Right renal pelvis (tissue), 4 donors: ENCODE measurements at places on chromosomes 7 and 10. TPM values are rescaled to one million over a fixed set of nuclear protein-coding genes. Genes with fewer than 3 reads are reported as not detected.

- DNase-seq = no peak
Measured at GRCh38 chr10:122981066-122981464, 864 bp downstream of the PSTK start.

- no peak for DNase-seq
Measured at GRCh38 chr10:73228247-73228646, 18.8 kb downstream of the DNAJC9 start.

DNA sequence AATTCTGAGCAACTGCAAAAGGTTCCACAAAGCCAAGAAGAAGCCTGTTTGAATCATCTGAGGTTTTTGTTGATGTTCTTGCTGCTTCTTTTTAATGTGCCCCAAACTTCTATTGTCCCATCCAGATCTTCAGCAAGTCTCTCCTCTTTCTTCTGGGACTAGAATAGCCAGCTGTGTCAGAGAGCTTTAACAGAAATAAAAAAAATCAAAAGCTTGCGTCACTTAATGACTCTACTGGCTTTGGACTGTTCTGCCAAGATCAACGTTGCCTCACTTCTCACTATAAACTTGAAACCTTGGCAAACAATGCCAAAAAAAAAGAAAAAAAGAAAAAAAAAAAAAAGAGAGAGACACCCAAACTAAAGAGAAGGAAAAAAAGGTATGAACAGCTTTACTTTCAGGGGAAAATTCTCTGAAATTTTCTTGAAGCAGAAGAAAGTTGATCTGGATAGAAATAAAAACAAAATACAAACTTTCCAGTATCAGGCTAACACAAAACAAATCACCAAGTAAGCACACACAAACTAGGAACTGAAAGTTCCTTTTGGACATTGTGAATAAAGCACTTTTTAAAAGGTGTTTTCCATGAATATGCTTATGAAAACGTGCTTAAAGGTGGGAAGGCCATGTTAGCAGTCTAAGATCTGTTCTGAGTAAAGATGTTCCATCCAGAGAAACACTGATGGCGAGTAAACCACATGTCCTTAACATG lies 14.8 kb downstream of the USP54 start:
- no peak for DNase-seq

Gene AKR1C3
- 71.1 TPM for polyA plus RNA-seq

Gene MGAM2
- 0.83 TPM for polyA plus RNA-seq

DNA sequence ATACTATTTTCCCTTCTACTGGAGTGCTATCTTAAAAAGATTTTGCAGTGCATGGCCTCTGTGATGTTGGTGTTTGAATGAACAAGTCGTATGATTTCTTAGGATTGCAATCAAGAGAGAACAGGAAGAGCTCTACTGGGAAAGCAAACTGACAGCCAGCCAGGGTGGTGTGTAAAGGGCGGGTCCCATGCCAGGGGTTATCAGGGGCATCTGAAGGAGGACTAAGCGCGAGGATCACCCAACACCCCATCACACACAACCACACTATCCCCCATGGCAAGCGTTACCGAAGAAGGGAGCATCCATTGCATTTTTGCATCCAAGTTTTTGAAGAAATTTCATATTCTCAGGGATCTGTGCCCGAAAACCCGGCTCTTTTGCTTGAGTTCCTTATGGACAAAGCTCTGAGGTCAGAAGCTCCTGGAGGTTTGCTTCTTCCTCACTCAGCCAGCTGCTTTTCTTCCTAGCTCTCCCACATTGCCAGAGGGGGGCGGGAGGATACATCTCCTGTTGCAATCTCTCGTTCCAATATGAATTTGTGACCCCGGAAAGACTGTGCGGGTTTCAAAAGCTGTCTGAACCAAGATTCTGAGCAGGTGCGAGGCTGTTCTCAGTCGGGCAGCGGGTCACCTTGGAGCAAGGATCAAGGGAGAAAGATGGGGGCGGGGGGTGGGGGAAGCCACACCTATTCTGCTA lies 5.2 kb downstream of the NEUROD6 start:
- DNase-seq = no peak

Gene CYP3A4
- polyA plus RNA-seq = 0.21 TPM

GRCh38 chr7:64849250-64849923 lies 53.7 kb upstream of the ZNF273 start:
- no peak for DNase-seq

Gene HMX2
- polyA plus RNA-seq = 1.3 TPM

DNA sequence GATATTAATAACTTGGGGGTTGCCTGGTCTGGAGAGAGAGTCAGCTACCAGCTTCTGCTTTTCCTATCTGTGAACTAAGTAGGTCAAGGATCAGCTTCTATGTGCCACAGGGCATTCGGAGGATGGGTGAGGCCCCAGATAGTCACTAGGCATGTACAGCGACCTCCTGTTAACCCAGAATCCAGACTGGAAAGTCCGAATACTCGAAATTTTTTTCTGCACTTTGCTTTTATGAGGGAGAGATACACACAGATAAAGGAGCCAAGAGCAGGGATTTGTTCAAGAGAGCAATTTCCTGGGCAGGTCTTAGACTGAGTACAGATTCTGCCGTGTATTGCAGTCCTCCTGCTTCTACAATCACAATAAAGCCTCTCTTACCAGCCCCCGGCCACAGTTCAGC lies 54.2 kb downstream of the EMX2 start:
- no peak for DNase-seq

GRCh38 chr10:24384954-24385353 lies 176.0 kb downstream of the KIAA1217 start:
- no peak for DNase-seq

Gene RHOBTB1
- 80.5 TPM for polyA plus RNA-seq

Gene CUL1
- 61.8 TPM for polyA plus RNA-seq

Gene SEMA4G
- 43.1 TPM for polyA plus RNA-seq

GRCh38 chr10:79266543-79267312 lies 80.5 kb upstream of the PPIF start:
- DNase-seq = no peak

Gene LIPM
- not detected for polyA plus RNA-seq

Gene NPSR1
- not detected for polyA plus RNA-seq

DNA sequence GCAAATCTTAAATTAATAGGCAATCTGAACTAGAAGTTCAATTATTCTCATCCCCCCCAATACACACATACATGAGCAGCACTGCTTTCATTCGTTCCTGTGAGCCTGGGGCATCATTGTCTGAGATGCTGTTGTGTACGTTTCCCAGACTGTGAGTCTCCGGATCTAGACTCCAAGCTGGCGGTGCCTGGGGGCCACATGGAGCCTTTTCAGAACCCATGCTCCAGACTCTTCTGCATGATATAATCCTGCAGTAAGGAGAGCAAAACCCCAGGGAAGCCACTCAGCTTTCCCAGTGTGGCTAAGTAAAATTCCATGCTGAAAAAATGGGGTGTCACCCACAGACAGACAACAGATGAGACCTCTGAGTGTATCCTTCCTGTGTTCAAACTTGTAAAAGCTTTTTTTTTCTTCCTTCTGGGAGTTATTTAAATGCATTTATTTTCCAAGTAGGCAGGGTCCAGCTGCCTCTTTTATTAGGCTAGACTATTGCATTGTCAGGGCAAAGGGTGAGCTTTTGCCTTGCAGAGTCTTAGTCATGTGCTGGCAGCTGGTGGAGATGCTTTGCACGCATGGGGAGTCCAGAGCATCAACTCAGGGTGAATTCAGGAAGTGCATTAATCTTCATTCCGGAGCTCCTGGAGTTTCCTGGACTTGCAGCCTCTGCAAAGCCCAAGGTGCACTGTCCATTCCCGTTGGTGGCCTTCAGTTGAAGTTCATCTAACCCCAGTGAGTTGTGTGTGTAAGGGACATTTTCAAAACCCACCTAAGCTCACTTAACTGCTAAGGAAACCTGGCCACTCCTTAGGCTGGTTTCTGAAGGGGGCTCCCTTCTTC lies 185.7 kb upstream of the ADO start:
- DNase-seq = no peak

GRCh38 chr10:102741726-102742237 lies 2.0 kb upstream of the WBP1L start:
- no peak for DNase-seq

Gene DIP2C
- 19.6 TPM for polyA plus RNA-seq

Gene TMEM140
- polyA plus RNA-seq = 28.2 TPM

DNA sequence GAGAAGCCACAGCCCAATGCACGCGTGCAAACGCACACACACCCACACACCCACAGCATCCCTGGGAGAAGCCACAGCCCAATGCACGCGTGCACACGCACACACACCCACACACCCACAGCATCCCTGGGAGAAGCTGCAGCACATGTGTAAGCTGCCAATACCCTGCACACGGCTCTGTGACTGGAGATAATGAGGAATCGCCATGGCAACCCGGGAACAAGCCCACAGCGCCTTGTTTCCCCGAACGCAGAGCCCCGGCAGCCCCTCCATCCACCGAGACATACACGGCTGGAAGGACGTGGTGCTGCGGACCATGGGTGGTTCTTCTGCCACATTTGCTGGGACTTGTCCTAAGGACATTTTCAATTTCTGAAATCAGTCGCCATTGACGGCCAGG lies 221.3 kb downstream of the PTPRN2 start:
- DNase-seq = no peak

Gene ANKRD61
- 0.86 TPM for polyA plus RNA-seq

- no peak for DNase-seq
Measured at GRCh38 chr7:38694326-38694725, 63.2 kb upstream of the AMPH start.

DNA sequence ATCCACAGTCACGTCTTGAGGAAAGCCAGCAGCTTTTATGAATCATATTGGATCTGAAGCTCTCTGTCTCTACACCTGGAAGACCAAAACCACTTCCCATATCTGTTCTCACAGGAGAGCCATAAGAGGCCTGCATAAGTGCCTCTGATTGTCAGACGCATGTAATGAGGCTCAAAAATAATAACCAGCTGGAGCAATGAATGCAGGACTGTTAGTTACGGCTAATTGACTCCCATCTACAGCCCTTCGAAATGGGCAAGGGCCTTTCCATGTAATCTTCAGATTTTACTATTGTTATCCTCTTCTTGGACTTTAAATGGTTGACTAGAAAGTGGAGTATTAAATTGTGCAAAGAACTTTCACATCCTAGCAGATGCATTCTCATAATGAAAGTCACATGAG lies 4.4 kb upstream of the SEMA3C start:
- no peak for DNase-seq

GRCh38 chr10:63637901-63638327 lies 116.7 kb downstream of the REEP3 start:
- DNase-seq = no peak

GRCh38 chr7:102389810-102390209 lies 6.4 kb upstream of the PRKRIP1 start:
- no peak for DNase-seq

Gene PRSS37
- polyA plus RNA-seq = 0.19 TPM

Gene CCDC3
- 10.7 TPM for polyA plus RNA-seq

Gene FAM13C
- 7.2 TPM for polyA plus RNA-seq

Gene CHCHD1
- polyA plus RNA-seq = 60.1 TPM

DNA sequence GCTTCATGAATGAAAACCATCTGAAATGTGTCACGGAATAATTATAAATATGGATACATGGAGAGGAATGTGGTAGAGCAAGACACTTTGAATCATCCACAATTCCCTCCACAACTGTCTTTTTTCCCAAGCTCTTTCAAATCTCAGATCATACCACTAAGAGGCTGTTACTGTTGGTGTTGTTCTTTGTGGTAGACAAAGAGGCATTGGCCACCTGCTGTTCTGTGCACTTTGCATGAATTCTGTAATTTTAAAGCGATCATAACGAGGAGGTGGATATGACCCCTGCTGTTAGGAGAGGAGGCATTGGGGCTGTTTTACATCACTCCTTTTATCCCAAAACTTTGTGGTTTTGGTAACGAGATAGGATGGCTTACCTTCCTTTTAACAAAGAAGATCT lies 141.2 kb upstream of the KLF6 start:
- no peak for DNase-seq

GRCh38 chr10:173741-174140 lies 38.5 kb downstream of the ZMYND11 start:
- no peak for DNase-seq

- no peak for DNase-seq
Measured at GRCh38 chr10:33899578-33900531, 565.4 kb upstream of the NRP1 start.

- no peak for DNase-seq
Measured at GRCh38 chr7:26700386-26700785, 164.0 kb downstream of the SKAP2 start.
